ENCODE measurements at places on chromosomes 6 and 20.

DNA sequence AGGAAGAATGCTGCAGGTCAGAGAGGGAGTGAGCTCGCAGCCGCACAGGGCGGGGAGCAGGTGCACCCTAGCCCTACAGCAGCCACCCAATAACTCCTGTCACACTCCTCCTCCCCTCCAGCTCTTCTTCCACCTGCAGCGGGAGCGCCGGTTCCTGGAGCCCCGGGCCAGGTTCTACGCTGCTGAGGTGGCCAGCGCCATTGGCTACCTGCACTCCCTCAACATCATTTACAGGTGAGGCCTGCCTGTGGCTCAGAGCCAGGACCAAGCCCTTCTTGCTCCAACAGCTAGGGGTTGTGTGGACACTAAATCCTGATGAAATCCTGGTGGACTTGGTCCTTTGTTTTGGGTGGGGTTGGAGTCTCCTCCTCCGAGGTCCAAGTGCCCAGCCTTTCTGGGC lies 11.7 kb downstream of the SGK2 start:
- no peak overlapping the region for H3K4me3 ChIP-seq
- H3K27me3 ChIP-seq: no peaks in the 10 kb centered on the region
- no peaks in the 10 kb centered on the region for H3K4me1 ChIP-seq
- H3K36me3 ChIP-seq: no peaks in the 10 kb centered on the region

DNA sequence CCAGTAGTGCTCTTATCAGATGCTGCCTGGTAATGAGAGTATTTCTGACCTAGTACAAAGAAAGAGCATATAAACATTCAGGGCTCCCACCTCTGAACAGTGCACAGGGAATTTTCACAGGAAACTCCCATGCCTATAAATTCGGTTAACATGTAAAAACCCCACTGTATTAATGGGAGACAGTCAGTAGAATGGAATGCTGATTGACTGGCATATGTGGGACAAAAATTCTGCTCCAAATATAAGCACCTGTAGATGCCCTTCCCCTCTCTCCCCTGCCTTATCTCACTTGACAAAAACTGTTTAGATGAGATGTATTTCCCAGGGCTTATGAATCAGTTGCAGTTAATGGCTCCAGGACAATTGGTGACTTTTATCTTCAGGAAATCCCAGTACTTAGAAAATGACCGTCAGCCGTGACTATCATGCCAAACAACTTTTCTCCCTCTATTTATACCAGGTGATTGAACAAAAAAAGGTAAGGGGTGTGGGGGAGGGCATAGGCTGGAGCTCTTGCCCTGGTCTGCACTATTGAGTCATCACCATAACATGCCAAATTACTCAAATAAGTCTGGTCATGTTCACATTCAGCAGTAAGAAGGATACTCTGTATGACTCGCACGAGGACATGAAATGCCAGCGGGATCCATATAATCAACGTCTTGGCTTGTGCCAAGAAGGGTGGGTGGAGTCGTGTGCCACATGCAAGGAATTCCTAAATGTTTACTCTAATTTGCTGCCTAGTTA lies 176.4 kb upstream of the BMP2 start:
- H3K4me3 ChIP-seq: no peak overlapping the region
- H3K36me3 ChIP-seq: no peaks in the 10 kb centered on the region
- H3K4me1 ChIP-seq: no peaks in the 10 kb centered on the region

DNA sequence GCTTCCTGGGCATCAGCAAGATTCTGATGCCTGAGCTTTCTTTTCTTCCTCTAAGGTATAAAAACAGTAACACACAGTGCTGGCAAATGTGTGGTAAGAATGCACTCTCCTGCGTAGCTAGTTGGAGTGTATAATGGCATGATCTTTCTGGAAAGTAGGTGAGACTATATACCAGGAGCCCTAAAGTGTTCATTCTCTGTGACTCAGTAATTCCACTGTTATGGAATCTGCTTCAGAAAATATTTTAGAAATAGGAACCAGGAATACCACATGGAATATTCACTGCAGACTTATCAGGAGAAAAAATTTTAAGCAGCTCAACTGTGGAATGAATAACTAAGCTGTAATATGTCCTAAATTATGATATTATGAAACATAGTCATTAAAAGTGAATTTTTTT lies 16.9 kb upstream of the CSE1L start:
- H3K36me3 ChIP-seq: peaks cover 86% of the 10 kb centered on the region
- H3K27me3 ChIP-seq: no peaks in the 10 kb centered on the region
- no peak for ATAC-seq
- H3K27ac ChIP-seq: no peak overlapping the region
- no peak overlapping the region for H3K4me3 ChIP-seq

DNA sequence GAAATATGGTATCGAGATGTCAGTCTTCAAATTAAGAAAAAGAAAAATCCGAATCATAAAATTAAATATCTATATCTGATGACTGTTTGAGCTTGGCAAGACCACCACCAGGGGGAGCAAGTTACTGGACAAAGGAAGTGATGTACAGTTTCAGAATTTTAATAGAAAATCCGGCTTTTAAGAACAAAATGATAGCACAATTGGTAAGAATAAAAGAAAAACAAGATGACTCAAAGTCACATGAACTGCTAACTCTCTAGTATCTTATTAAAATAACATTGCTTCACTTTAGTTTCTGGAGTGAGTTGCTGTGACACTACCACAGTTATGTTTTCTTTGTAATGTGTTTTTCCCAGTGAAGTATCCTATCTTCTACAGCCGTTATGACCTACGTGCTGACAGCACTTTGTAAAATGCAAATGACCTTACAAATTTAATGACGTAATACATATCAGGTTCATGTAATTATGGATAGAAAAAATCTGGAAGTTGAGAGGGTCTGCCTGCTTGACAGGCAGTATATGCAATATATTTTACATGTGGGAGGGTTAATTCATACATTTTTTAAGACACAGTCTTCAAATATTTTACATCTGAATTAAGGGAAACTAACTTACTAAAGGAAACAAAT lies 405.3 kb upstream of the HS3ST5 start:
- no peaks in the 10 kb centered on the region for H3K27me3 ChIP-seq
- H3K4me3 ChIP-seq: no peak overlapping the region
- ATAC-seq: no peak
- H3K36me3 ChIP-seq: no peaks in the 10 kb centered on the region
- H3K4me1 ChIP-seq: no peaks in the 10 kb centered on the region

GRCh38 chr6:50091641-50092040 lies 41.9 kb upstream of the DEFB112 start:
- no peak for ATAC-seq
- H3K4me1 ChIP-seq: no peaks in the 10 kb centered on the region
- no peaks in the 10 kb centered on the region for H3K27me3 ChIP-seq
- H3K27ac ChIP-seq: no peak overlapping the region

DNA sequence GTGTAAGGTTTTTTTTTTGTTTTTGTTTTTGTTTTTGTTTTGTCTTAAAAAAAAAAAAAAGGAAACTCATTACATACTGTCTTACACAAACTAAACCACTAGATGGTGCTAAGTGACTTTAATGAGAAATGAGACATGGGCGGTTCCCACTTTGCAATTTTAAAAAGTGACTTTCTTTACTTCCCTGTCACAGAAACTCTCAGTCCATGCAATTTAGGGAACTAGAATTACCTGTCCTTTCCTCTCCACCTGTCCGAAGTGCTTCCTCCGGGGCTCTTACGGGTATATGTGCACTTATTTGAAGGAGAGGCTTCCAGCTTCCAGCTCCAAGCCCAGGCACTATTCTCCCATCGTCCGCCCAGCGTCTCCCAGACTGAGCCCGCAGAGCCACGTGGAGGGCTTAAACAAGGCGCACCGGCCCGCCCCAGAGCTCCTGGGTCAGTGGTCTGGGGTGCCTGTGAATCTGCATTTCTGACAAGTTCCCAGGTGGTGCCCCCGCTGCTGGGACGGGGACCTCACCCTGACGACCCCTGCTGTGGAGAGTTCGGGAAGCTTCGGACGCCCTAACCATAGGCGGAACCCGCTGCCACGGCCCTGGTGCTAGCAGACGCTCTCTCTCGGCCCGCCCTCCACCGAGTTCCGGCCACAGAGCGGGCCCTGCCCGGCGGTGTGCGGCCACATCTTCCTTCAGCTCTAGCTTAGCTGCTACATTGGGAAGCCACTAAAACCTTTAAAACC lies 26.1 kb downstream of the BFSP1 start:
- ATAC-seq: peak; percentile 71
- H3K27me3 ChIP-seq: no peaks in the 10 kb centered on the region
- H3K4me3 ChIP-seq: peak overlapping the region; percentile 83
- no peaks in the 10 kb centered on the region for H3K36me3 ChIP-seq
- peaks cover 14% of the 10 kb centered on the region for H3K4me1 ChIP-seq

DNA sequence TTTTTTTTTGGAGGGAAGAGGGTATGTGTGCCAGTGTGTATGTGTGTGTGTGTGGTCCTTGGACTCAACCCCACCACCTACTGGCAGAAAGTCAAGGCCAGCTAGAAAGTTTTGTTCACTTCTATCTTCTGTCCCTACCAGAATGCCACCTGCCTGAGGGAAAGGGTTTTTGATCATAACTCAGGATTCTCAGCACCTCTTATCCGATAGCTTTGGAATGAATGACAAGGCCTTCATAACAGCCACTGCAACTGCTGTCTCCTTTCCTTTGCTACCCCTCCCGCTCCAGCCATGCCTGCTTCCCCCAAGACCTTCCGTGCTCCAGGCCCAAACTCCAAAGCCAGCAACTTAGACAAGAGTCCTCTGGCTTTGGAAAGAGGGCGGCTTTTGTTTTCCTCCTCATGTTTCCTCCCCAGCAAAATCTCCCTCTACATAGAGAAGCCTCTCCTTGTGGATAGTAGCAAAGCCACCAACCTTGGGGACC lies 18.7 kb downstream of the BTN3A1 start:
- no peak overlapping the region for H3K27ac ChIP-seq
- peaks cover 5% of the 10 kb centered on the region for H3K4me1 ChIP-seq
- H3K36me3 ChIP-seq: no peaks in the 10 kb centered on the region
- no peaks in the 10 kb centered on the region for H3K27me3 ChIP-seq
- H3K4me3 ChIP-seq: no peak overlapping the region

DNA sequence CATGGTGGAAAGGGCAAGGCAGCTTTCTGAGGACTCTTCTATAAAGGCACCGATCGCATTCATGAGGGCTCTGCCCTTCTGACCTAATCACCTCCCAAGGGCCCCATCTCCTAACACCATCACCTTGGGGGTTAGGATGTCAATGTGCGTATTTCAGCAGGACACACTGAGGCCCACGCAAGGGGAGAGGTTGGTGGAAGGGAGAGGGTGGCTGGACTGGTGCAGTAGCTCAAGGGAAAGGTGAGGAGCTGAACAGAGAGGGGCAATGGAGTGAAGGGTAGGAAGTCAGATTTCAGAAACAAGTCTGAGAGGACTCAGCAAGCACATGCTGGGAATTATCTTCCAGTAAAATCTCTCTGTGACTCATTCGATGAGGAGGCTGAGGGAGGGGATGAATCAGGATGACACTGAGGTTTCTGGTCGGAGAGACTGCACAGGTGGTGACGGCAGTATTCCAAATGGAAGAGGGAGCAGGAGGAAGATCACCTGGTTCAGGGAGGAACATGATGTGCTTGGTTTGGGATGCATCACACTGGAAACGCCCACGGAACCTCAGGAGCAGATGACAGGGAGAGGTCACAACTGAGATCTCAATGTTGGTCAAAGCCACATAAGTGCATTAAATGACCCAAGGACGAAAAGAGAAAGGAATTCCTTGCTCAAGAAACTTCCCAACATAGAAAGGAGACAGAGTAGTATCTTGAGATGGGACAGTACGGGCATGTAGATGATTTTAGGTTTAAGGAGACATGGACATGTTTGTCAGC lies 67.1 kb downstream of the TFAP2A start:
- peaks cover 5% of the 10 kb centered on the region for H3K4me1 ChIP-seq
- no peak for ATAC-seq
- H3K4me3 ChIP-seq: no peak overlapping the region
- H3K36me3 ChIP-seq: no peaks in the 10 kb centered on the region
- peaks cover 16% of the 10 kb centered on the region for H3K27me3 ChIP-seq

DNA sequence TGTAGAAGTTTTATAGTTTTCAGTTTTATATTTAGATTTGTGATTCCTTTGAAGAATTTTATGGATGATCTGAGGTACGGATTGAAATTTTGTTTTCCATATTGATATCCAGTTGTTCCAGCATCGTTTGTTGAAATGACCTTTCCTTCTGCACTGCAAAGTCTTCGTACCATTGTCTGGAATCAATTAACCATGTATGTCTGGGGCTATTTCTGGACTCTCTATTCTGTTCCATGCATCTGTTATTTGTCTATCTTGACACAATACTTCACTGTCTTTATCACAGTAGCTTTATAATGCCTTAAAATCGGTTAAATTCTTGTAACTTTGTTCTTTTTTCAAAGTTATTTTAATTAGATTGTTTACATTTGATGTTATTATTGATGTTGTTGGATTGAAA lies 154.9 kb downstream of the FARS2 start:
- no peak overlapping the region for H3K27ac ChIP-seq
- H3K36me3 ChIP-seq: peaks cover 16% of the 10 kb centered on the region
- H3K27me3 ChIP-seq: no peaks in the 10 kb centered on the region

DNA sequence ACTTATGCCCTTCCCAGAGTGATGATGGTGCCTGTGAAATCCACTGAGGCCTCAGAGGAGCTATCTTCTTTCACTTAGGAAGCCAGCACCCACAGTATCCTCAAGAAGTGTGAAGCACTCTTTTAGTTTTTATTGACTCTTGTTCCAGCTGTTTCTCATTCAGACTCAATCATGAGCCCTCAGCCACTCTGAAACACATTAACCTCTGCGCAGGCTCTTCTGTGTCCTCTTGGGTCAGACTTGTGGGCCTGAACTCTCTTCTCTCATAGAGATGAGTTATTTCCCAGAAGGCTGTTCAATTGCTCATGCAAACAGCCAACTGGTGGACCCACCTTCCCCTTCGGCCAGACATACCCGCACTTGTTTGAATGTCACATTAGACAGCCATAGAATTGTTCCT lies 27.8 kb upstream of the PREP start:
- no peak for ATAC-seq
- no peak overlapping the region for H3K4me3 ChIP-seq
- H3K27me3 ChIP-seq: no peaks in the 10 kb centered on the region
- H3K27ac ChIP-seq: no peak overlapping the region

- ATAC-seq: no peak
- H3K36me3 ChIP-seq: no peaks in the 10 kb centered on the region
- no peaks in the 10 kb centered on the region for H3K4me1 ChIP-seq
- no peak overlapping the region for H3K4me3 ChIP-seq
Observed at GRCh38 chr6:93036835-93037234, 382.5 kb downstream of the EPHA7 start.

GRCh38 chr20:25259358-25259757 lies 11.5 kb downstream of the PYGB start:
- H3K27ac ChIP-seq: no peak overlapping the region
- no peaks in the 10 kb centered on the region for H3K27me3 ChIP-seq
- peaks cover 35% of the 10 kb centered on the region for H3K36me3 ChIP-seq

DNA sequence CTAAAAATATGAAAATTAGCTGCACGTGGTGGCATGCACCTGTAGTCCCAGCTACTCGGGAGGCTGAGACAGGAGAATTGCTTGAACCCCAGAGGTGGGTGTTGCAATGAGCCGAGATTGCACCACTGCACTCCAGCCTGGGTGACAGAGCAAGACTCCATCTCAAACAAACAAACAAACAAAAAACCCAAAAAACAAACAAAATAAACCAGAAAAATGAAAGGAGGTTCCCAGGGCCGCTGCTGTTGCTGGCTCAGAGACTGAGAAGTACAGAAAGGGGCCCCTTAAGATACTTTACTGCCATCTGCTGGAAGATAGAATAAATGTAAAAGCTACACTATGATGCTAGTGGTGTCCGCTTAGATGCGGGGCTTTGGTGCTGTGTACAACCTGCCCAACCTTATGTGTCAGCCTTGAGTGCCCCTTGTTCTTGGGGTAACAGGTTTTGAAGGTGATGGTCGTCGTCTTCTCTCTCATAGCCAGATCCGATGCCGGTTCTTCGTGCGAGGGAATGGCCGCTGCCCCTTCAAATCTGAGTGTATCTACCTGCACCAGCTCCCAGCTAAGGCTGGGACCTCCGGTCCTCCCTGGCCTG lies 2.8 kb upstream of the FANCE start:
- H3K27ac ChIP-seq: no peak overlapping the region
- ATAC-seq: peak; percentile 63
- H3K4me1 ChIP-seq: peaks cover 7% of the 10 kb centered on the region
